ENCODE measurements at places on chromosomes 3 and 15.

GRCh38 chr3:58924578-58924977 lies 125.2 kb downstream of the CFAP20DC start:
- no peak for ATAC-seq

GRCh38 chr3:119695480-119695879 lies 7.3 kb upstream of the CFAP91 start:
- ATAC-seq: no peak

GRCh38 chr3:197171481-197172067 lies 126.8 kb downstream of the DLG1 start:
- no peak for ATAC-seq

GRCh38 chr3:22115581-22115980 lies 364.6 kb upstream of the ZNF385D start:
- ATAC-seq: no peak

DNA sequence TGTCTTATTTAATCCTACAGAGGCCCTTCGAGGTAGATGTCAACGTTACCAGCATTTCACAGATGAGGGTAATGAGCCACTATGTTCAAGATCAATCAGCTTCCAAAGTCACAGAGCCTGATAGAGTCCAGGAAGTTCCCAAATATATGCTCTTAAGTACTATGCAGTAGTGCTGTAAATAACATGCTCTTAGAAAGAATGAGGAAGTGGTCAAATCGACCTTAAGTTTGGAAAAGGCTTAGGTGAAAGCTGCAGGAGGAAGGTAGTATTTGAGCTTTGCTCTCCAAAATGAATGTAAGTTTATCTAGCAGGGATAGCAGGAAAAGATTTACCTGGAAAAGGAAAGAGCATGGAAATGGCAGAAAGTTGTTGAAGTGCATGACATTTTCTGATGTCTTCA lies 234.0 kb downstream of the RBMS3 start:
- ATAC-seq: no peak

DNA sequence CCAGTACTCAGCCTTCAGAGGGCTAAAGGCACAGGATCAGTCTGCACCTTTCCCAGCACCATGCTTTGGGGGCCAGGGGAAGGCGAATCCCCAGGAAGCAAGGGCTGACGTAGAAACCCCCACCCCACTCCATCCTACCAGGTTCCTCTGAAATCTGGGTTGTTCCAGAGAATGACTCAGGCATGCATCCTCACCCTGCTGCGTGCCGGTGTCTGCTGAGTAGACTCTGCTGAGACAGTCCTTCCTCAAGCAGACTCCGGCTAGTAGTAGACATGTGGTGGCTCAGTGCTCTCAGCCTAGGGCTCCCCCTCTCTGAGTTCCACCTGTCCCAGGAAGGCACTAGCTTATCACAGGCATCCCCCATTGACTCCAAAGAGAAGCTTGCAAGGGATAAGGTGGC lies 9.0 kb downstream of the TMEM43 start:
- no peak for ATAC-seq

GRCh38 chr15:81056304-81056703 lies 55.6 kb downstream of the TLNRD1 start:
- ATAC-seq: no peak

DNA sequence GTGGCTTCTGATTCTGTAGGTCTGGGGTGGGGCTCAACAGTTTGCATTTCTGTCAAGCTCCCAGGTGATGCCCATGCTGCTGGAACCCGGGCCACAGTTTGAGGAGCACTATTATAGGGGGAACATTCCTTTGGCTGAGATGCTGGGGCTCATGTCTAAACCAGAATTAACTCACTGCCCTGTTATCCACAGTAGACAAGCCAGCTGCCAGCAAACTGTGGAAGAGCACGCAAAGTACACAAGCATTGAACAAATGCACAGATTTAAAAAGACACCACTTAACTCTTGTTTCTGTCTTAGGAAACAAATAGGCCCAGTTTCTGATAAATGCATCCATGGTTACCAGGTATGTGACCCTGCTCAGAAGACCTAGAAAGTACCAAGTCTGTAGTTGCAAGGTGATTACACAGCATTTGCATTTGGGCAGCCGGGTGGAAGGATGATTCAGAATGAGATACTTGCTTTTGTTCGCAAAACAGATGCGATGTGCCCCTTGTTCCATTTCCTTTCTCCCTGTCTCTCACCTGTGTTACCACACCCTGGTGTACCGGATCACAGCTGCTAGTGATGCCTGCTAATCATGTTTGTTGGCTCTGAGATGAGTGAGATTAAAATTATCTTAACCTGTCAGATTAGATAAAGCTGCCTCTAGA lies 12.4 kb downstream of the GYG1 start:
- peak; percentile 89 for ATAC-seq

- ATAC-seq: no peak
Observed at GRCh38 chr15:73802431-73803041, 49.4 kb upstream of the INSYN1 start.

- ATAC-seq: no peak
Observed at GRCh38 chr15:43854801-43855200, 28.0 kb downstream of the WDR76 start.

GRCh38 chr15:98428253-98428989 lies 219.9 kb upstream of the IGF1R start:
- ATAC-seq: peak; percentile 80

DNA sequence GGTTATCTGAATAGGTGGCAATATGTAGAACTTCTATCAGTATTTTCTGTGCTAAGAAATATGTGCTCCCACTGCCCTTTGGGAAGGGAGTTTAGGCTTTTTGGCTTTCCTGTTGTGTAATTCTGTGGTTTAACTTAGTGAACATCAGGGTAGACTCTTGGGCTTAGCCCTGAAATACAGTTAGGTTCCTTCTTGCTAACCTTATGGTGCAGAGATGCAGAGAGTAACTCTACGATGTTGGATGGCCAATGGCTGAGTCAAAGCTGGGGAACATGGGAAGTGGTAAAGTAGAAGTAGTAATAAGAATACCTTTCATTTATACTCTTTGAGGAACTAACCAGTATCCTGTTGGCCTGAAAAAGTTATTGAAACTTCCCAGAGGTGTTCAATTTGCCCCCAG lies 80.8 kb upstream of the IL12A start:
- ATAC-seq: no peak

GRCh38 chr3:173078525-173078924 lies 62.5 kb downstream of the SPATA16 start:
- no peak for ATAC-seq

DNA sequence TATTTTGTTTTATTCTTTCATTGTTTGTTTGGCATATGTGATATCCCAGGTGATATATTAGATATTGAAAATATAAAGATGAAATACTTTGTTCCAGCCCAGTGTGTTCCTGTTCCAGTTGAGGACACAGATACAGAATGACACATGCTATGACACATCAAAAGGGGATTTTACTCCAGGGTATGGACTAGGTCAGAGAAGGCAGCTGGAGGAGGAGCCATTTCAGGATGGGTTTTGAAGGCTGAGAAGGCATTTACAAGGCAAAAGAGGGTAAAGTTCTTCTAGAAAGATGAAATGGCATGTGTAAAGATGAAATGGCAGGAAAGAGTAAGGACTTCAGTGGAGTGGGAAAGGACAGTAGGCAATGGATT lies 163.8 kb downstream of the ZIC1 start:
- ATAC-seq: no peak

GRCh38 chr15:52677593-52678467 lies 1.4 kb downstream of the ATOSA start:
- ATAC-seq: peak; percentile 57

- ATAC-seq: no peak
Observed at GRCh38 chr3:191331388-191331787, 1.1 kb upstream of the UTS2B start.

DNA sequence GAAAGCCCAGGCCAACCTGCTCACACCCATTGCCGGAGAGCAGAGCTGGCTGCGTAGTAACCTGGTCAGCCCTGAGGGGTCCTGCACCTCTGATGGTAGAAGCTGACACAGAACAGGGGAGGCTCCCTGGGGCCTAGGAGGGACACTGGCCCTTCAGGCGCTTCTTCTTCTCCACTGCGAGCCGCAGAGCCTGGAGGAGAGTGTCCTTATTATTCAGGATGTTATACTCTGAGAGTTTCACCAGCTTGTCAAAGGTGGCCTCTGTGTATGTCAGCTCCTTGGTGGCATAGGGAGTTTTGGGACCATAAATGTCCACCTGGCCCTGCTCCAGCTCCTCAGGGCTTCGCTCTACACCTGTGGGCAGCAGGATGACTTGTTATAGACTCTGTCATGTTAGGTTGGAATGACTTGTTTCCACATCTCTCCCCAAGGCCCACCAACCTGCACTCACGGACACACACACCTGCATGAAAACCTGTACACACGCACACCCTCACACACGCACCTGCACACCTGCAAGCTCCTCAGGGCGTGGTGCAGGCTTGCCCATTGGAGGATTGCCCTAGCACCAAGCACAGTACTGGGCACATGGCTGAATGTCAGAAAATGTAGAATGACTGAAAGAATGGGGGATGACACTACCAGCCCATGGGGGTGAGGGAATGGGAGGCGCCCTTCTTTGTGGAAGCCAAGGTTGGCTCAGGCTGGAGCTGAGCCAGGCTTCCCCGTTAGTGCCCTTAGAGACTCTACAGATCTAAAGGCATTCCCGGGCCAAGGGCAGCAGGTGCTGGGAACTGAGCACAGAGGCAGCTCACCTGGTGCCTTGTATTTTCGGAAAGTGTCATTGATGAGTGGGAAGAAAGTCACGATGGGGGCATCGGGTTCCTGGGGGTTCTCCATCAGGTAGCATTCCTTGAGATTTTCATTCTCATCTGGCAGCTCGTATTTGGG lies 11.5 kb upstream of the EHD4 start:
- no peak for ATAC-seq

GRCh38 chr3:169759256-169759655 lies 5.6 kb downstream of the TERC start:
- ATAC-seq: peak; percentile 88

- ATAC-seq: peak; percentile 8
Observed at GRCh38 chr3:4980229-4981203, 1.3 kb downstream of the BHLHE40 start.

DNA sequence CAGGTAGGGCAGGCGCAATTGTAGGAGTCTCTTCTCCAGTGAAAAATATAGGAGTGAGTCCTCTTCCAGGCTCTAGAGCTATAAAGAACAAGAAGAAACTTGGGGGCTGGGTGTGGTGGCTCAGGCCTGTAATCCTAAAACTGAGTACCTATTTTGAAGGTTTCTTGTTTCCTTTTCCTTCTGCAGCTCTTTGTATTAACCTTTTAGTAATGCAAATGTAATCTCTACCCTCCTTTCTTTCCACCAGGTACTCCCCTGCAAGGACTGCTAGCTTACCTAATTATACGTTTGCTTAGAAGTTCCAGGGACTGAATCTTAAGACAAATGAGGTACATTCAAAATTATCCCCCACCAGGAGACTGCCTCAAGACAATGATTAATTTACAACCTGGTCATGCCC lies 75.9 kb downstream of the CD47 start:
- no peak for ATAC-seq

DNA sequence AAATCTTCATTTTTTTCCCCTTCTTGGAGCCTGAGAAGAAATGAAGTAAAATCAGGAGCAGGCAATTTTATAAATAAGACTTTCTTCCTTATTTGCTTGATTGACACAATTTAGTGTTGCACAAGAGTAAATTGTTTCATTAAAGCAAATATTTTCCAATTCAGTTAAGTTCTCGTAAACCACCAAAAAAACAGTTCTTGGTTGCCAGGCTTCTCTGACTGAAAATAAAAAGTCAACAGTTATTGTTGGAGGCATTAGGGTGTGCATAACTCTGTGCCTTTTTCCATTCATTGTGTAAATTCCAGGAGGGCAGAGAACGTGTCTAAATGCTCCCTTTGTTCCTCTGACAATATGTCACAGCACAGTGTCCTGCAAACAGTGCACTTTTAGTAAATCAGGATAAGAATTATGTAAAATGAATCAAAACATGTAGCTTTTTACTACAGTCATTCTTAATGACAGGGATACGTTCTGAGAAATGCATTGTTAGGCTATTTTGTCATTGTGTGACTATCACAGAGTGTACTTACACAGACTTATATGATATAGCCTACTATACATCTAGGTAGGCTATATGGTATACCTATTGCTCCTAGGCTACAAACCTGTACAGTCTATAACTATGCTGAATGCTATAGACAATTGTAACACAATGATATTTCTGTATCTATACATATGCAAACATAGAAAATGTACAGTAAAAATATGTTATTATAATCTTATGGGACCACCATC lies at the start of gene CP:
TSS of gene CP (minus strand) at position 47 of the 735 bp plus-strand sequence. CDS start at position 10, 37 bp downstream.
- ATAC-seq: no peak

- no peak for ATAC-seq
Observed at GRCh38 chr15:97126553-97127233, 796.2 kb downstream of the NR2F2 start.

GRCh38 chr3:1609416-1609815 lies 489.2 kb upstream of the CNTN4 start:
- ATAC-seq: no peak

DNA sequence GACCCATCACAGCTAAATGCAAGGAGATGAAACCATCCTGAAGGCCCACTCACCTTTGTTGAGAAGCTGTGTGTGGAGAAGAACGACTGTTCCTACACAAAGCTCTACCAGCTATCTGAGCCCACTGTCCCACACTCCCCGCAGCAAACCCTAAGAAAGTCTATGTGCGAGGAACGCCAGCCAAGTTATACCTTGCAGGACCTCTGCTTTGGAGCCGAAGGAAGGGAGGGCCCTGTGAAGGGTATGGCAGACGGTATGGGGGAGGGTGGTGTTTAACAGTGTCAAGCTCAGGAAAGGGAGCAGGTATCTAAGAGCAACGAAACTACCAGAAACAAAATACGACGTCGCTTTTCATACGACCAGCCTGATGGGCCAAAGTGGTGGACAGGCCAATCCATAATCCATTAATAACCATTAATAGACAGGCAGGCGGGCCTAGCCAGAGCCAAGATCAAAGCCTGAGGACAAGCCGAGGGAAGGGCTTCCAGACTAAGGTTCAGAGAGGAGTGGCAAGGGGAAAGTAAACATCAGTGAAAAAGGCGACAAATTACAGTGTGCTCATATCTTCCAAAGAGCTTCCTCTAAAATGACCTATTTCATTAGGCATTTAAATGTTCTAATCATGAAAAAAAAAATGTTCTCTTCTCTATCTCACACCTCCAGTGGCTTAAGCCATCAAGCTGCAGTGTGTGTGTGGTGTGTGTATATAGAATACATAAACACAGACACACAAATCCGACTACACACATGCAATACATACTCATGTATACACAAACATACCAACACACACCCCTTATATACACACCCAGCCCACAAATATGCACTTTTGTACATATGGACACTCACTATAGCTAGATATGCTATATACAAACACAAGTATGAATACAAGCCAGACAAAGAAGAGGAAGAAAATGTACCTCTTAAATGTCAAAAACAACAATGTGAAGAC lies 43.9 kb downstream of the PTPN23 start:
- no peak for ATAC-seq

Measured in activated T-helper 17 cell treated with anti-CD3 and anti-CD28 coated beads, Interleukin-2, amount 50 U/mL, for 72 hours (primary cell).